ENCODE measurements at places on chromosomes 4 and X.

DNA sequence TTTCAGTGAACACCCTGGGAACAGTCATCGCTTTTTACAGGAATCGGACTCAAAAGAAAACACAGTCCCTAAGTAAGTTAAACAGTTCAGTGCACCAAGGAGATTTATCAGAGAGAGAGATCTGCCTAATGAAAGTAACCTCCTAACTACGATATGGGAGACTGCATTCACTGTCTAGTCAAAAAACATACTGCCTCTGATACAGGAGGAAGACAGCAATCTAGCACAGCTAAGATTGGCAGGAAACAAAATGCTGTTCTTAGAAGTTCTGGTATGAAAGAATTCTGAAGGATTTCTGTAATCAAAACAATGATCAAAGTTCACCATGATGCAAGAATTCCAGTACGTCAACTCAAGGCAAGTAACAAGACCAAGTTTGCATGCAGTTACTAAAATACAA, 92.8 kb downstream of the MAML3 start:
- no peak for DNase-seq

GRCh38 chrX:101452056-101452455, 33.2 kb upstream of the ARMCX4 start:
- no peak for DNase-seq

DNA sequence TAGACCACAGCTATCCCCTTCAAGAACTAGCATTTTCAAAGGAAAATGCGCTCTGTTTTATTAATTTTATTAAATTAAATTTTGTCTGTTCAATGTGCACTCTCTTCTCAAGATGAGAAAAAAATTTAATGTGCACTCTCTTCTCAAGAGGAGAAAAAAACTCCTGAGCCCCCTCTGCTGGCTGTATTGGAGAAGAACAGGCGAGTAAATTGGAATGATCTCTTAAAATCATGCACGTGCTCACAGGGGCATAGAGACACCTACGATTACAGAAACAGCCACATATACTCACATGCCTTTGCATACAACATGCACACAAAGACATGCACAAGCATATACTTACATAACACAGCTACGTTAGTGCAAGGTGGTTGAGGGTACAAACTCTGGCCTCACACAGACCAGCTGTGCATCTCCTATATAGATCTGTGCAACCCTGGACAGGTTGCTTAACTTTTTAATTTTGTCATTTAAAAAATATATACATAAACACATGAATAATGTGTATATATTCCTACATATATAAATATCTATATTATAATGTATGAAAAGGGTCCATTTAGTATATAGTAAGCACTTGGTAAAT, 176.2 kb upstream of the CXorf66 start:
- no peak for DNase-seq

GRCh38 chr4:23361453-23361852, 528.4 kb downstream of the PPARGC1A start:
- DNase-seq = no peak

DNA sequence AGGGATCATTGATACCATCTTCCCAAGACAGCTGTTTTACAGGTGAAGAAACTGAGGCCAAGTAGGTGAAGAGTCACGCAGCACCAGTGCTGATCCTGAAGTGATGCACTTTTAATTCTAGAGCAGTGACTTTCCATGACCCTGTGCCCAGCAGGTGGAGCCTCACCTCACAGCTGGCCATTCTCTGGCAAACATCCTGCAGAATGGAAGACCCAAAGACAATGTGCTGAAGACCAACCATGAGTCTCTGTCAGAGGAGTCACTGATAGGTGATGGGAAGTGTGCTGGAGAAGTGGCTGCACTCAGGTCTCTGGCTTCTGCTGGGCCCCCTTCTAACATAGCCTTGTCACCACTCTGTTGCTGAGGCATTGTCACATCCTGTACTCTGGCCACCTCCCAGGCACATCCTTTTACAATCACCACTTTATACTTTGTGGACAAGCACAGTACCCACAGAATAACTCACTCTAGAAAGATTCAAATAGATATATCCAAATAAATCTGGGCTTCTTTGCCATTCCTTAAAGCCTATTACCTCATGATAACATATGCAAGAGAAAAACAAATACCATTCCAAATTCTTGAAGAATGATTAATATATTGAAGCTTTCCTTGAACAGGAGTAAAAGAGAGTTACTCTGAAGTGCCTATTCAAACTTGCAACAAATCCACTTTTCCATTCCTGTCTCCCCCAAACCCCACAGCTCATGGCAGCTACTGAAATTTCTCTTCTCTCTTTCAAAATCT, 64.1 kb upstream of the SCOC start:
- DNase-seq = no peak

- DNase-seq = no peak
These were observed 291.8 kb downstream of the FBXW7 start for GRCh38 chr4:152243896-152244595.

DNA sequence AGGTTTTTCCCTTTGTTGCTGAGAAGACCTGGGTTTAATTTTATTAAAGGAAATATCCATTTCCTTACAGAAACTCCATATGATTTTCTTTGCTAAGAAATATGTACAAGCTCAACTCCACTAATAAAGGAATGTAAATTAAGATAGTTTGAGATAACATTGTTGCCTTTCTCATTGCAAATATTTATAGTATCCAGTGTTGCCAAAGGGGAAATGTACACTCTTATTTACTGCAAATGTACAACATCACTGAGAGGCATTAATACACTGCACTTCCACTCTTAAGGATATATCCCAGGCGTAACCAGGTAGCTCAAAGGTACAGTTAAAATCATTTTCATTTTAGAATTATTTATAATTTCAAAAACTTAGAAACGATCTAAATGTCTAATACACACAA, 7.5 kb upstream of the LRBA start:
- DNase-seq = no peak

DNA sequence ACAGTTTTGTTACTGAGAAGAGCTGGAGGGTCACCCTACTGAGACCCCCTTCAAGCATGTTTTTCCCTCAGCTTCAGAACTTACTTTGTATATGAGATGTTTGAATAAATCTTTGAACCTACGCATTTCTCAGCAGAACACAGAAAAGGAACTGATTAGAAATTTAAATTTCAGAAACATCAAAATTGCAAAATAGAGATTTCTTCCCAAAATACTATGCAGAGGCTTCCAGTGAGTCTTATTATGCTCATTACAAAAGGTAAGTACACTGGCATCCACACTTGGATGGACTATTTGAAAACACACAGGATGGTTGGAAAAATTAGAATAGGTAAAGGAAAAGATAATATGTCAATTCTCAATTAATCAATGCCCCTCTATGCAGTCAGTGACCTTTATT, 91.2 kb downstream of the COX7B2 start:
- DNase-seq = no peak

All from stimulated activated CD4-positive, alpha-beta T cell treated with anti-CD3 and anti-CD28 coated beads, TNF-alpha, amount 100 ng/mL, for 48 hours (primary cell).